ENCODE measurements at places on chromosomes 5 and 9. TPM values are rescaled to one million over a fixed set of nuclear protein-coding genes. Genes with fewer than 3 reads are reported as not detected.

The FAM221B gene
- total RNA-seq: not detected

The SRD5A1 gene
- total RNA-seq: 14.1 TPM

The SLC34A1 gene
- total RNA-seq: not detected

The FOXD4L3 gene
- total RNA-seq: not detected

DNA sequence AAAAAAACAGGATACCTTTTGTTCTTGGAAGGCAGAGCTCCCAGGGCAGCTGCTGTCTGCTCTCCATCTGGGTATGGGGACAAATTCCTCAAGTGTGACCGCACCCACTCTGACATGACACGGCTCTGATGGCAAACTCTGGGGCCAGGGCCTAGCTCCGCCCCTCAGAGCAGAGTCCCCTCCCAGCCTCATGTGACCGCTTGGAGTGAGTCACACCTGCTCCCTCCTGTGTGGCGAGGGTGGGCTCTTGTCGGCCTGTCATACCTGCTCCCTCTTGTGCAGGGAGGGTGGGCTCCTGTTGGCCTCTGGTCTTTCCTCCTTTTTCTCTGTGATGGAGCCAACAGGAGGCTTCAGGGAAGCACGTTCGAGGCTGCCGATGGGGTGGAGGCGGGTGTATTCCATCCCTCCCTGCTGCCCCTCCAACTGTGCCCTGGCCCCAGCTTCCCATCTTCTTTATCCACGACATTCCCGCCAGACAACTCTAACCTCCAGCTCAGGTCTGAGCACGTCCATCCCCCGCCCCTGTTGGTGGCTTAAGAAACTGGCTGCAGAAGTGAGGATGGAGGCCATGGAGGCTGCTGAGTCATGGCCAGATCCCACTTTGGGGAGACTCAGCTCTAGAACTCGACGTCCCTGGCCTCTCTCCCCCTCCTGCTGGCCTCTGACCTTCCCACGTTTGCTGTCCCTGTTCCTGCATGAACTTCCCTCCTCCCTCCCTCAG is 65.3 kb downstream of the OLFM1 start:
- no peak for DNase-seq

GRCh38 chr9:5478206-5478605 is 27.9 kb downstream of the CD274 start:
- peak; percentile 9 for DNase-seq

DNA sequence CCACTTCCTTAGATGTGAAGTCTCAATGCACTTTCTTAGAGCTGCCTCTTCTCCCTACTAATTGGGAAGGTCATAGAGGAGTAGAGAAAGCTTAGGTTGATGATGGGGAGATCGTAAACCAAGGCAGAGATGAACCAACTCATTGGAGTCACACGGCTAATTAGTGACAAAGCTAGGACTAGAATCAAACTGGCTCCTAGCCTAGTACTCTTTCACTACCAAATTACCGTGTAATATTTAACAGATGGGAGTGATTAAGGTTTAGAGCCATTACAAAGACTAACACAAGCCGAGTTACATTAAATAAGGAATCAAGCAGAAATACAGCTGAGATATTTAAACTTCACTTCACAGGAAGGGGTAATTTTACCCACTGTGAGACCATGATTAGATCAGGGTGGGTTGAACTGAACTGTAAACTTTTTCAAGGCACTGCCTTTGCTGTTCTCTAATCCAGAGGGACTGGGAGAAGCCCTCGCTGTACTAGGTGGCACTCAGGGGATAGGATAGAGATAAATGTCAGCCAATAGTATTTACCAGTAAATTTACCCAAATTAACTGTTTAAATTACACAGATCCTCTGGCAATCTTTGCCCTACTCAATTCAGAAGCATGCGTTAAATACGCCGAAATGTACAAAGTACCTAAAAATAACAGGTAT is 166.4 kb upstream of the PIK3R1 start:
- no peak for DNase-seq

DNA sequence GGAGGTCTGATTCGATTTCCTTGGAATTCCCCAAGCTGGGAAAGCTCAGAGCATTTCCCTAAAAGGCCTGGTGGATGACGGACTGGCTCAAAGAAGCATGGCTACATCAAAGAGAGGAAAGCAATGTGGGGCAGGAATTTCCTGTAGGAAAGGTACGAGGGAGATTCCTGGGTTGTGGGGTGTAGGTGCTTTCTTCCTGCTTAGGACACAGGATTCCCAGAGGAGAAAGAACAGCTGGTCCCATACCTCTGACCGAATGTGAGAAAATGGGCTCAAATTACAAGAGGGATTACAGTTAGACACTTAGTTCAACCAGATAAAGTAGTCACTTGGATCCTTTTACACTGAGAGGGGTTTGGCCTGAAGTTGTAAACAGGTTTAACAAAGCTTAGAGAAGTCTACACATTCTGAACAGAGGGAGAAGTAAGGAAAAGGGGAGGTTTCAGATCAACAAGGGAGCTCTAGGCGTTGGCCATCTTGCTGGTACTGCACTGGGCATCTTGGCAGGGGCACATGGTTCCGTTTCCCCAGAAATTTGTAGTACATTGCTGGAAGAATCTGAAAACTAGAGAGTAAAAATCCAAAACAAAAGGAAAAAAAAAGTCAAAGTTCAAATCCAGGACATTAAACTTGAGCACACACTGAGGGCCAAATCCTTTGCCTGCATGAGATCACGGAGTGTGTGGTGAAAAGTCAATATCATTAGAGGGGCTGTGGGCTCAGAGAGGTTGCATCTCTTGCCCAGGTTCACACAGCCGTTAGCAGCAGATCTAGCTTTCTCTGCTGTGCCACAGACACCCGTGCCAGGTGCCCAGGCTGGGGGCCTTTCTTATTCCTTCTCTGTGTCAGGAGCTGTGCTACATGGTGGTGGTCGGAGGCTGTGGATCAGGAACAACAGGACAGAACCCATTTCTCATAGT is 171.3 kb downstream of the RGS3 start:
- DNase-seq: no peak

DNA sequence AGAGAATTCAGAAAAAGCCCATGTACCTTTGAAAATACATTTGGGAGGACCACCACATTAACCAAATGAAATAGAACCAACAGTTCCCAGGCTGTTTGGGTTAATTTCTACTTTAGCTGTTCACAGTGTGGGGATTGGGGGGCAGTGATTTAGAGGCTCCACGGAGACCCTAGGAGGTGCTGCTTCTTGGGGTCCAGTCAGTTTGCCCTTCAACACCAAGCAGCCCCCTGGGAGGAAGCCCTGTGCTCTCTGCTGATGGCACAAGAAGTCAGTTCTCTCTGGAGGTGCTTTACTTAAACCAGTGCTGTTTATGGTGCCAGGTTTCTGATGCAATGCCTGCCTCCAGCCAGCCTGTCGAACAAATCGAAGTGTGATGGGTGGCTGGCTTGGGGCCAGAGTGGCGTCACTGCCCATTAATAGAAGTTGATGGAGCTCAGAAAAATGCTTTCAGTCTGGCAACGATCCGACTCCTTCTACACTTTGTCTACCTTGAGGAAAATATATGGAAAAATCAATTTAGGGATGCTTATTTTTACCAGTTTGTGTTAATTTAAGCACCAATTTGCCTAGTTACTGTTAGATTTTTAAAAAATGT is 134.0 kb downstream of the SNX18 start:
- no peak for DNase-seq

GRCh38 chr9:83554278-83554677 is 16.1 kb upstream of the FRMD3 start:
- DNase-seq: no peak

Measured in activated naive CD8-positive, alpha-beta T cell treated with anti-CD3 and anti-CD28 coated beads for 36 hours (primary cell).